Skin of body (tissue), 3 donors: ENCODE measurements at places on chromosomes 2 and 18. TPM values are rescaled to one million over a fixed set of nuclear protein-coding genes. Genes with fewer than 3 reads are reported as not detected.

The LOXL3 gene
- 3.7 TPM for total RNA-seq

The SERPINB11 gene
- total RNA-seq, result not detected

The MAP4K4 gene
- total RNA-seq, result 78.7 TPM

The FHOD3 gene
- total RNA-seq, result 32.0 TPM

The DSG2 gene
- 23.3 TPM for total RNA-seq

The COL6A3 gene
- 637 TPM for total RNA-seq

The ZNF892 gene
- total RNA-seq, result 5.8 TPM

The NYAP2 gene
- 0.30 TPM for total RNA-seq

The TEX44 gene
- not detected for total RNA-seq

The PTPRN gene
- total RNA-seq, result not detected

The CHRND gene
- total RNA-seq, result 2.4 TPM

The ZCCHC2 gene
- 18.3 TPM for total RNA-seq

The GPBAR1 gene
- total RNA-seq, result 0.39 TPM

The DSC1 gene
- total RNA-seq, result 150 TPM

The CDH7 gene
- 0.79 TPM for total RNA-seq

The TNFAIP6 gene
- total RNA-seq, result 26.5 TPM

The CTAGE1 gene
- not detected for total RNA-seq

The FOXD4L1 gene
- total RNA-seq, result not detected

The BOLL gene
- 0.10 TPM for total RNA-seq

The COL5A2 gene
- total RNA-seq, result 620 TPM

The DSG1 gene
- 260 TPM for total RNA-seq

The CPLX4 gene
- total RNA-seq, result not detected

The CPO gene
- total RNA-seq, result 0.89 TPM

The VWC2L gene
- total RNA-seq, result not detected

The SALL3 gene
- total RNA-seq, result under 0.01 TPM

The SETBP1 gene
- 24.1 TPM for total RNA-seq

The DNAJC5G gene
- not detected for total RNA-seq

The C2orf78 gene
- not detected for total RNA-seq

The RIT2 gene
- not detected for total RNA-seq

The FOXI3 gene
- 3.7 TPM for total RNA-seq

The C1QL2 gene
- 0.10 TPM for total RNA-seq

The TMEM178A gene
- total RNA-seq, result 3.2 TPM
